ENCODE measurements at places on chromosomes 6 and 20.

DNA sequence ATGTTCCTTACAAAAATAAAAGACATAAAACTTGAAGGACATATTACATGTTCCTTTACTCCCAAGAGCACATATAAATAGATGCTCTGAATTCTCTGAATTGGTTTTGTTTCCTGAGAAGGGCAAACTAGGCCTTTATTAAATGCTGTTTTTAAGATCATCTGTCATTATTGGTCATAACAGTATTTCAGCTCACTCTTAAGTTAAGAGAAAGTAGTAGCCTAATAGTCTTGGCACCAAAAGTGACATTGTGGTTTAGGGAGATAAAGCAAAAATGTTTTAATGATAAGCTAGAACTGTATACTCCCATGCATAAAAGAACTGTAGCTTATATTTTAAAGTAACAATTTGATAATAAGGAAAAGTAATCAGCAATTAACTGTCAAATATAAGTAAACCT lies 361.1 kb upstream of the PTCHD4 start:
- no peak for DNase-seq

DNA sequence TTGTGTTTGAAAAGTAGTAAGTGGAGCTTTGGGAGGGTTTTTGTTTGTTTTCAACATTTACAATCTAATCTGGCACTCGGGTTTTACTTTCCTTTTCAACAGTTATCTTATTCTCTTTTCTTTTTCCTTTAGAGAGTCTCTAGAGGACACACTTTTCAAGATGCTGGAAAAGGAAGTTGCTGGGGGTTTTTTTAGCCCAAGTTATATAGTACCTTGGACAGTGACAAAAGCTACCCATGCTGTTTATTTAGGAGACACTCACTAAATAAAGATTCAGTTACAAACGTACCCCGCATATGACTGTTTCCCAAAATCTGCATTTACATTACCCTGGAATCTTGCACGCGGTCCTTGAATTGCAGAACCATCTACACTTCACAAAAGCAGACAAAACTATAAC lies 78.8 kb downstream of the MAP7 start:
- no peak for DNase-seq

GRCh38 chr20:21357844-21358243 lies 39.5 kb downstream of the NKX2-4 start:
- no peak for DNase-seq

GRCh38 chr6:130115036-130115435 lies 96.7 kb downstream of the L3MBTL3 start:
- DNase-seq, result no peak

DNA sequence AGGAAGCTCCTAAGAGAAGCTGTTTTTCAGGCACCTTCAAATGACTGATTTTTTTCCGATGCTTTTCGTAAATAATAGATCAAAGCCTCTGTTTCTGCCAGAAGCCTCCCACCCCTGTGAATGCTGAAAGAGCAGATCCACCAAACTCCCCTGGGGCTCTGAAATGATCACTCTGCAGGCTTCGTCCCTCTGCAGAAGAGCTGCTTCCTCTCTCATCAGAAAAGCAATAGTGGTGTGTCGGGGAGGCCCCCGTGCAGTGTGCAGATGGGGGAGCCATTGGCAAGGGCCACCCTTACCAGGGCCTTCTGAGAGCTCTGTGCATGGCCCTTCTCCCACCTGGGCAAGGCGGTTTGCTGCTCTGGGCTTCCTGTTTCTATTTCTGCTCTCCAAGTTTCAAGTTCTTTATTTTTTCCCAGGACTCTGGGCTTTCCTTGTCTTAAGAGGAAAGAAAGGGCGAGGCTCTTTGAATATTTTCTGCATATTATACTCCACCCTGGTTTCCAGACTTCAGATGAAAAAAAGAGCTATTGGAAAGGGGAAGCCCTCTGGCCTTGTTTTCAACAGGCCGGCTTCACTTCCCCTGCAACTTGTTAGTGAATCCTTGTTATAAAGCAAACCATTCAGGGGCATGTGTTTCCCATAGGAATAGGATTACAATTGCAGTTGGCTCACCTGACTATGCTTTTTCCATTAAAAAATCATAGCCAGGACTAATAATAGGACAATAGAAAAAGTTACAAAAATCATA lies 155.2 kb downstream of the TTLL2 start:
- no peak for DNase-seq

DNA sequence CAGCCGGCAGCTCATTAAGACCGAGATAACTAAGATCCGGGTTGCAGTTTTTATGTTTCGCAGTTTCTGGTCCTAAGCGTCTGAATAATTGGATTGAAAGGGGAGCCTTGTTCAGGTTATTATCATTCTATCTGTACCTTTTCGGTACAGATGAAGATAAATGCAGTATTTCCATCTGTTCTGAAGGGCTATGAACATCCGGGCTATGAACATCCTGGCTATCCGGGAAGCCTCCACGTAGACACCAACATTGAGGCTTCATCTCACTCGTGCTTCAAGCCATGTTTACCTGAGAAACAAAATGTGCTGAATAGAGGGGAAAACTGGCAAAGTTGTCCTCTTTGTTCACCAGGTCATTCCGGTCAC lies 399 bp upstream of the REPS1 start:
- DNase-seq, result no peak

DNA sequence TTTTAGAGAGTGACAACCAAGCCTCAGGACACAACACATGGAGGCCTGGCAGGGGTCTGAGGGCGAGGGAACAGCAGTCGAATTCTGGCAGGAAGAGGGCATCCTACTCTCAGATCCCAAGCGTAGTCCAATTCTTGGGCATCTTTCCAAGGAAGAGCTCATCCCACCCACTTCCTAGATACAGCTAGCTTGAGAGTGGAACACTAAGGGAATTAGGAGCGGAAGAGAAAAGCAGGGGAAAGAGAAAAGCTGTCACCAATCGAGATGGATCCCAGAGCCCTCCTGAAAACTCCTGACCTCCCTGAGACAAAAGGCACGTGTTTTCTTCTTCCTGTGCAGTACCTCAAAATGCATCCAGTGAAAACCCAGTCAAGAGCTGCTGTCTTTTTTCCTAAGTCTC lies 67.1 kb downstream of the GFOD1 start:
- no peak for DNase-seq

GRCh38 chr6:170029416-170030283 lies 261.2 kb downstream of the DLL1 start:
- peak; percentile 23 for DNase-seq

- no peak for DNase-seq
These were observed 97.1 kb upstream of the IYD start for GRCh38 chr6:150271501-150272263.

DNA sequence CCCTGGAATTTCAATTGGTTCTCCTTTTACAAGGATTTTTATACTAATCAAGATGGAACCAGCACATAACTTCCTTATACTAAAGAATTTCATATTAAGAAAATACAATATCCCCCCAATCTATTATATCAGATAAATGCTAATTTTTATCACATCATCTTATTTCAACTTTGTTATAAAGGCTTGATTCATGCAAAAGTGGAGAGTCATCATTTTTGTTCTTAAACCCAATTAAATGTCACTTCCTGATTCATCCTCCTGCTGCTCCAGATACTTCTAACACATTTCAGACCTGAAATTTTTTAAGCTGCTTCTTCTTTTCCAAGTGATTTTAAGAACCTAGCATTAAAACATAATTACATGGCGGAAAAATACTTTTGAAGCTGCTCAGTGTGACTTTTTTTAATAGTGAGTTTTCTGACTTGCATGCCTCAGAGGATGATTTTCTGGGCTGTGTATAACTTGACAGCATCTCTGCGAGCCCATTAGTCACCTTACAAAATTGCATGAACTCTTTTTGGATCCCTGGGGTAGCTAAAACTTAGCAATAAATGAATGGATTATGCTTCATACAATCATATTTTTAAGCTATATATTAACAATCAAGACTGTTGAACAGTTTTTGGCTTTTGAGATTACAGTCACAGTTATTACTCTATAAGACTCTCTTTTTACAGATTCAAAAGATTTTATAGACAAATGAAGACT lies 134.1 kb downstream of the ELOVL4 start:
- no peak for DNase-seq

DNA sequence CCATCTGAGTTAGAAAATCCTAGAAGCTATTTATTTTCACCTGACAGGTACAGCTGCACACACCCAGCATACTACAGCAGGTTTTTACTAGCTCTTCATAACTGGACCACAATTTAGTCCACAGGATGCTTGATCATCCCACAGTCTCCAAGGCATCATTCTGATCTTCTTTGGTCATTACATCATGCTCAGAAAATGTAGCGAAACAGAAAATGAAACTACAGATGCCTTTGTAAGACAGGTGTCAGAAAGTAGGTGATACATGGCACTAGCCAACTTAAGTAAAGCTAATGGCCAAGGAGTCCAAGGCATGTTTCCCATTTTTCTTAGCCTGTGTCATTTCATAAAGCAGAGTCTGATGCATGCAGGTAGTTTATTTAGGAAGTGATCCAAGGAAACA lies 102.3 kb downstream of the HTR1B start:
- no peak for DNase-seq

DNA sequence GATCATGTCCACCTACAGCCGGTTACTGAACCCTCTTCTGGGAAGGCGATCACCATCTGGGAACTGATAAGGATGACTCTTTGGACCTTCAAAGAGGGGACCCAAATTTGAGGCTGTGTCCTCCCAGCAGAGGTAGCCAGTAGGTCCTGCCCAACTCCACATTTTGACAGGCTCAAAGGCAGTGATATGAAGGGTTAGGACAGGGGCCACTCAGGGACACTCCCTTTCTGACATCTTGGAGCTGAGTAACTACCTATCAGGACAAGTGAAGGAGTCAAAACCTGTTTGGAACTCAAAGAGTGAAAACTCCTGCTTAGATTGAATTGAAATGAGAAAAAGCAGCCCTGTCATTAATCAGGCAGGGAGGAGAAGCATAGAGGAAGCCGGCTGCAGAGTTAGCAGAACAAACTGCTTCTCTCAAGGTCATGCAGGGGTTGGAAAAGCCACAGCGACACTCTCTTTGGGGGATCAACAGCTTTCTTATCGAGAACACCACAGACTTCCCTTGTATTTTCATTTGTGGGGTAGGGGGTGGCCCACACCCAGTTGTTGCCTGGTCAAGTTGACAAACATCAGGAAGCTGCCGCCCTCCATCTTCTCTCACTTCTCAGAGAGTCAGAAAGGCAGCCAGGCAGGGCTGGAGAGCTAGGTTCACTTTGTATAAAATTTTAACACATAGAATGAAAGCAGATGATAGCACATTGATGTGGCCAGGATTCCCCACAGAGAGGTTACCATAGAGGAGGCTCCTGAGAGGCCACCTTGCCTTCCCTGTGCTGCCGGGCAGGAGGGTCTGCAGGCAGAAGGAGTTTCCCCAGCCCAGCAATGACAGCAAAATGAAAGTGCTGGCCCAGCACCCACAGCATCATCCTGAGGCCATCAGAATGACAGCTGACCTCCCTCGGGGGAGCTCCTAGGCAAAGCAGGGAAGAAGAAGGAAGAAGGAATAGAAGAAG lies 47.6 kb downstream of the AGPAT4 start:
- DNase-seq, result no peak

GRCh38 chr20:36591281-36591680 lies 14.3 kb upstream of the RAB5IF start:
- DNase-seq, result no peak

- DNase-seq, result no peak
These were observed 253.4 kb downstream of the EPHA7 start for GRCh38 chr6:93165850-93166430.

- no peak for DNase-seq
These were observed 88.9 kb upstream of the NT5E start for GRCh38 chr6:85360794-85361642.

- no peak for DNase-seq
These were observed 53.0 kb downstream of the TNFAIP3 start for GRCh38 chr6:137919837-137920730.

GRCh38 chr6:37209461-37210205 lies 39.7 kb downstream of the PIM1 start:
- no peak for DNase-seq

- DNase-seq, result no peak
These were observed 30.3 kb downstream of the AK9 start for GRCh38 chr6:109660526-109661320.

DNA sequence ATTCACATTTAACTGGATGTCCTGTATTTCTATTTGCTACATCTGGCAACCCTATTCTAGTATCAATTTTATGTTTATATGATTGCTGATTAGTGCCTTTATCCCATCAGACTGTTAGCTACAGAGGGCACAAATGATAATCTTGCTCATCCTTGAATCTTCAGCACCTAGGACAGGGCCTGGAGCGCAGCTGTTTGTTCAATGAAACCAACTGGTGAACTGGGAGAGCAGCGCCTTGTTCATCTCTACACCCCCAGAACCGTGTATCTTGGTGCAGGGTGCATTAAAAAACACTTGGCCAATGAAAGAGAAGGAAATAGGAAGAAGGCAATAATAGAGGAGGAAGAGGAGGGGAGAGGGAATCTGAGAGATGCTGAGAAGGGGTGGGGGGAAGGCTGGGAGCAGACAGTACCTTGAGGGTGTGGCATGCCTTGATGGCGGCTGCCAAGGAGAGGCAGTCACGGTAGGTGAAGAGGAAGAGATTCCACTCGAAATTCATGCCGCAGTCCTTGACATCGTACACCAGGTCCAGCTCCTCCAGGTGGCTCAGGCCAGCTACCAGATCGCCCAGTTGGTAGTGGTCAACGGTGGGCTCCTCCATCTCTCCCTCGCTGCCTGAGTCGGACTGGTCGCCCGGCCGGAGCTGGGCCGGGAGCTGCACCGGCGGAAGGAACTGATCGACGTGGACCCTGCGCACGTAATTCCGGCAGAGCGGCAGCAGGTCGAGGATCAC lies 15.5 kb downstream of the TMEM151B start:
- no peak for DNase-seq

DNA sequence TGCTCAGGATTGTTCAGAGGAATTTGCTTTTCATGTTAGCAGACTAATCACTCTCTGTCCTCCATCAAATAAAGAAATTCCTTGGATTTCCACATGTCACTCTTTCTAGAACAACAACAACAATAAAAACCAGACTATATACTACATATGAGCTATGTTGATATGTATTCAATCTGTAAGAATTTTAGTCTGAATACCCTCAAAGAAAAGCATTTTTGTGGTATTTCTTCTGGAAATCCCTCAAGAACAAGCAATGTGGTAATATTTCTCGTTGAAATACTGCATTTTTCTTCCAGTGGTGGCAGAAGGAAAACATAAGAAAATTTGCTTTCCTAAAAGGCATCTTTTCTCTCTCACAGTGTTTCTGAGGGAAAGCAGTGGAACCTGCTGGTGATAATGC lies 312.6 kb upstream of the RSPO3 start:
- no peak for DNase-seq

DNA sequence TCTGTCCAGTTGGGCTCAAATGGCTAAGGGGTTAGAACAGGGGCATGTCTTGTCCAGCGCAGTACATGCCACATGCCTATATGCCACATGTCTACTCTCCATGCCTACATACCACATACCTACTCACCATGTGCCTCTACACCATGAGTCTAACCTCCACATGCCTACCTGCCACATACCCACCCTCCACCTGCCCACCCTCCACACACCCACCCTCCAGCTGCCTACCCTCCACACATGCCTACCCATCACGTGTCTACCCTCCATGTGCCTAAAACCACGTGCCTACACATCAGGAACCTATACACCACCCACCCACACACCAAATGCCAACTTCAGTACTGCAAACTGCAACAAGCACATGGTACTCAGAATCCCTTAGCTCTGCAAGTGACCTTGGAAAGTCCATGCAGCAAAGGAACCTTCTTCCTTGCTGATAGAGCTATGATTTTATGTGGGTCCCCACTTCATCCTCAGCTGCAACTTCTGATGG lies 113.0 kb upstream of the CST7 start:
- DNase-seq, result no peak

GRCh38 chr6:127119102-127120022 lies 891 bp downstream of the RSPO3 start:
- DNase-seq, result peak; percentile 40

GRCh38 chr6:135858931-135859330 lies 7.4 kb downstream of the PDE7B start:
- no peak for DNase-seq
